IPS DF 19.7 (cell line): ENCODE measurements at places on chromosomes 2 and 18.

DNA sequence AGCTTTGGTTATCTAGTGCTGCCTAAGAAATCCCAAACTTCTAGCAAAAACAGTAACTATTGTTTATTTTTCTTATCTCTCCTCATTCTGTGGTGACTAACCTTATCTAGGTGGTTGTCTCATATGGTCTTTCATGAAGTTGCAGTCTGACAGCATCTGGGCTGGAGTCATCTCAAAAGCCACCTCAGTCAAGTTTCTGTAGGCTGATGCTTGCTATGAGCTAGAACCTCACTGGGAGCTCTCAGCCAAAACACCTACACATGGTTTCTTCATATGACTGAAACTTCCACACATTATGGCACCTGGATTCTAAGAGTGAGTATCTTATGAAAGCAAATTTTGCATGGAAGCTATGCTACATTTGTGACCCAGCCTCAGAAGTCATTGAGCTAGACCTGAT lies 596.4 kb upstream of the VRK2 start:
- DNase-seq: no peak

DNA sequence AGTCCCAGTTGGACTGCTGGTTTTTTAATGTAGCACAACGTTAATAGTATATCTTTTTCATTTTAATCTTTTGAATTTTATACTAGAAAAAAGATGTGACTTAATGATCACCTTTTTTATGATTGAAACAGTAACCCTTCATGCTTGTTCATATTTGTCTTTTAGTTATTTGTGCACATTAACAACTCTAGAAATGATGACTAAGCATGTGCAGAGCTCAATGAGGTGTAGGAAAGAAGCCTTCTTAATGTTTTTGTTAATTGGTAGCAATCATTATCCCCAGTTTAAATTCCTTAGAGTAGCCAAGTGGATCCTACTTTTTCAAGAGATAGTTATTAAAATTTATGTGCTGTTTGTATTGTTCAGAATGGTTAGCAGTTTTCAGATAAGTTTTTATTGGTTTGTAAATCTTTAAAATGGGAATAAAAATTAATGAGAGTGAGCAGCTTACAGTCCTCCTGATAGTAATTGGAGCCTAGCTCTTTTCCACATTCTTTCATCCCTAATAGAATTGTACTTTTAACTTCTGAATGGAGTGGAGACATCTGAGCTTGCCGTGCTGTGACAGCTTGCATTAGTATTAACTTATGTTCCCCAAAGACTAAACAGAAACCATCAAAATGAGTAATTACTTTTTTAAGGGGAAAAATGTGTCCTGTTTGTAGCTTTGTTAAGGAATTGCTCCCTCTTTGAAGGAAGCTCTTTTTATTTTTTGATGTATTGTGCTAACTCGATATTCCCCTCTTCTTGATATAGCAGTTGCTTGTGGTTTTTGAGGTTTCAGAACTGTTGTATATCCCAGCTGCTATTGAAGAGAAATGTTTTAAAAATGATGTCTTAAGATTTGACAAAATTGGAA lies 17.3 kb downstream of the PIK3C3 start:
- no peak for DNase-seq

GRCh38 chr2:169077674-169078240 lies 8.4 kb downstream of the DHRS9 start:
- no peak for DNase-seq

- no peak for DNase-seq
These were observed 18.7 kb downstream of the HNRNPA3 start for GRCh38 chr2:177231270-177231669.

GRCh38 chr18:54983041-54983686 lies 23.9 kb upstream of the CCDC68 start:
- no peak for DNase-seq
